Right ventricle myocardium inferior (tissue), 1 donor: ENCODE measurements at places on chromosomes 5 and 9. TPM values are rescaled to one million over a fixed set of nuclear protein-coding genes. Genes with fewer than 3 reads are reported as not detected.

WWC1 gene
- total RNA-seq: 1.9 TPM

EIF4E1B gene
- total RNA-seq: not detected

TEX48 gene
- not detected for total RNA-seq

CXXC5 gene
- total RNA-seq: 74.1 TPM

PCDHGA4 gene
- 7.8 TPM for total RNA-seq

PCDHB9 gene
- total RNA-seq: 1.3 TPM

POU5F2 gene
- total RNA-seq: 0.32 TPM

HAVCR1 gene
- total RNA-seq: not detected

TMEM250 gene
- total RNA-seq: 18.7 TPM

PCDHGA8 gene
- total RNA-seq: 9.7 TPM

C9orf153 gene
- total RNA-seq: not detected

CCNO gene
- total RNA-seq: not detected

C9orf50 gene
- total RNA-seq: not detected

SPARC gene
- total RNA-seq: 517 TPM

MLANA gene
- total RNA-seq: not detected

SHOC1 gene
- total RNA-seq: not detected

CACNA1B gene
- 0.41 TPM for total RNA-seq

GNG10 gene
- 28.8 TPM for total RNA-seq

SSBP2 gene
- 55.4 TPM for total RNA-seq

DDX4 gene
- total RNA-seq: not detected

CTXN3 gene
- total RNA-seq: not detected

KIF27 gene
- total RNA-seq: 3.4 TPM

CNTFR gene
- 8.7 TPM for total RNA-seq

MEGF10 gene
- 0.43 TPM for total RNA-seq

BTNL3 gene
- not detected for total RNA-seq
